ENCODE measurements at places on chromosomes 2 and 18.
A peak's percentile ranks its signal among the peaks of the same experiment; 100 is the strongest.

DNA sequence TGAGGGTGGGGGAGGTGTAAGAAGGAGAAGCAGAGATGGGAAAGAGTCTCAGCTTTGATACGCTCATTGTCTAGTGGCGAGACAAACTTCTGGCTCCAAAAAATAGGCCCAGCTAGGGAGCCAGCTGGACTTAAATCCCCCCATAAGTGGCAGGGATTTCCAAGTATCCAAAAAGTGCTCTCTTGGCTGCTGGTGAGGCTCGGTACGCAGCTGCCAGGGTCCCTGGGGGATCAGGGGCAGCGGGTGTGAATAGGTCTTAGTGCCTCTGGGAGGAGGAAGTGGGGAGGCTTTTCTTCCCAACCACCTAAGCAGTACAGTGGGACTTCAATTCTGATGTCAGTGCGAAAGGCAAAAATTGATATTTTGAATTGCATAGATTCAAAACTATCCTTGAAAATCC, 73.5 kb downstream of the ALK start:
- no peak for DNase-seq

GRCh38 chr2:10042301-10043161, 819 bp upstream of the KLF11 start:
- peak; percentile 78 for DNase-seq

GRCh38 chr2:216109962-216110614, 940 bp downstream of the XRCC5 start:
- DNase-seq: peak; percentile 38

DNA sequence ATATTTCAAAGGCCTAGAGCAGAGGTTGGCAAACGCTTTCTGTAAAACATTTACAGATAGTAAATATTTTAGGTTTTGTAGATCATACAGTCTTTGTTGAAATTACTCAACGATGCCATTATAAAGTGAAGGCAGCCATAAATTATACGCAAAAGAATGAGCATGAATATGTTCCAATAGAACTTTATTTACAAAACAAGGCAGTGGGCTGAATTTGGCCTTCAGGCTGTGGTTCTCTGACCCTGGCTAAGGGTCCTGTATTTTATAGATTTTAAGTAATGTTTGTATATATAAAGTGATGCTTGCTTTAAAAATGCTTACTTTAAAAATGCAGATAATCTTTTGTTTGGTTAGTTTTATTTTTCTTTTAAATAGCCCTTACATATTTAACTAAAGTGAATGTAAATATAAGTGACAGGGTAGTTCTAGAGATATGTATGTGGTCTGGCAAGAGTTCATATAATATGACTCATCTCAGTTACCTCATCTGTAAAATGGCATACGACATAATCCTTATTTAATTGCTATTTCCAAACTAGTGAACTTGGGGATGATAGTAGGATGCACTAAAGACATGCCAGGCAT, 51.7 kb upstream of the ATP5MC3 start:
- DNase-seq: no peak

GRCh38 chr2:74511104-74511989, 2.9 kb upstream of the TLX2 start:
- DNase-seq: no peak

DNA sequence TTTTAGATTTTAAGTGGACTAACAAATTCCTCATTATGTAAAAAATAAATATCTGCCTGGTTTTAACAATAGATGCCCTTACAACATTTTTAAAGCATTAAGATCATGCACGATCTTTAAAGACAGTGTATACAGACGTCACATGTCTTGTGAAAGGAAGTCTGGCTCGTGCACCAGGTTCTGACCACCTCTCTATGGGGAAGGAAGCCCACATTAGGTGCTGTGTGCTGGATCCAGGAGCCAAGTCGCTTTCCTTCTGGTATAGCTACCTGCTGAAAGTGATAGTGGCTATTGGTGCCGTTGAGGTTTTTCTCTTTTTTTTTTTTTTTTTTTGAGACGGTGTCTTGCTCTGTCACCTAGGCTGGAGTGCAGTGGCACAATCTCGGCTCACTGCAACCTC, 116.5 kb downstream of the NCK2 start:
- DNase-seq: no peak

GRCh38 chr2:34534761-34535160, 935.7 kb upstream of the FAM98A start:
- DNase-seq: no peak

DNA sequence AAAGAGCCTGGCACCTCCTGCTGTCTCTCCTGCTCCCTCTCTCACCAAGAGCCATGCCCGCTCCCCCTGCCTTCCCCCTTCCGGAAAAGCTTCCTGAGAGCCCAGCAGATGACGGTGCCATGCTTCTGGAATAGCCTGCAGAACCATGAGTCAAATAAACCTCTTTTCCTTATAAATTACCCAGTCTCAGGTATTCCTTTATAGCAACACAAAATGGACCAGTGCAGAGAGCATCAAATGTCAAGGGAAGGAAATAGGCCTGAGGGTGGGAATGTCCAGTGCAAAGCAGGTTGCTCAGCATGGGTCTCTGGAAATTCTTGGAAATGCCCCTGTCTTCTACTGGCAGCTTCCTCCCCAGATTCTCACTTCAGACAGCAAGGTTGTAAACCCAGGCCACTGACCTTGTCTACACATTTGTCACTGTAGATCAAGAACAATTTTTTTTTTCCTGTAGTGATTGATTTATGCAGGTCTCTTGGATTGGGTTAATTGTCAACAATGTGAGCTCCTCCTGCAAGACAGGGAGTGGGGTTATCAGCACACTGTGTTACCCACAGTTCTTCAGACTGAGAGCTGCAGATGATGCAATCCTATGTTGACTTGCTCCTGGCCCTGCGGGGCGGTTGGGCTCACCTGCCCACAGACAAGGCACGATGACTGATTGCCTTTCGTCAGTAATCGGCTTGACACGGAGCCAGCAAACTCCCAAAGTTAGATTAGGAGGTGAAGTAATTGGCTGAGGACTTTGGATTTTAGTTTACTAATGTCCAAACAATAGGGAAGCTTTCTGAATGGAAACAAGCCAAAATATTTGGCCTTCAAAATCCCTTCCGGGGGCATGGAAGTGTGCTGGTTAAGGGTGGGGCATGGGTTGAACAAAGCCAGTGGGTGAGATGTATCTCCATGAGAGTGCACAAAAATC, 5.4 kb upstream of the BOD1L2 start:
- DNase-seq: no peak

GRCh38 chr2:94758546-94758945, 112.7 kb upstream of the TEKT4 start:
- no peak for DNase-seq

GRCh38 chr2:164952057-164952702, 3.1 kb downstream of the SLC38A11 start:
- DNase-seq: peak; percentile 2

- DNase-seq: no peak
Measured at GRCh38 chr2:26442301-26442700, 35.6 kb downstream of the OTOF start.

DNA sequence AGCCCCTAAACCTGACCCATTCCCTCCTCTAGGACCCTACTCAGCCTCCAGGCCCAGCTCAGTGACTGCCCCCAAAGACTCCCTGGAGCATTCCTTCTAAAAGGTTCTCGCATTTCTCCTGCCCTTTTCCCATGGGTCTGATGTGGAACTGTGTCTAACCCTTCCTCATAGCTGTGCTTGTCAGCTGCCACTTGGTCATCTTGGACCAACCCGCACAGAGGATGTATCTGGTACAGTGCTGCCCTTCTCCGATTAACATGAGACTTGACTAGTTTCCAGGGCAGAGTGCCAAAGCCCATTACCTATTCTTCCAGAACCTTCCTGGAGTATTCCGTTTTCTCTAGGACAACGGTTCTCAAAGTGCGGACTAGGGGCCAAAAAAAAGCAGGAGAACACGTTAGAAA, 518 bp upstream of the NFU1 start:
- peak; percentile 69 for DNase-seq

- peak; percentile 38 for DNase-seq
Measured at GRCh38 chr18:45621061-45621511, 5.8 kb downstream of the SLC14A2 start.

- peak; percentile 9 for DNase-seq
Measured at GRCh38 chr18:8706791-8707555, 1.6 kb downstream of the MTCL1 start.

DNA sequence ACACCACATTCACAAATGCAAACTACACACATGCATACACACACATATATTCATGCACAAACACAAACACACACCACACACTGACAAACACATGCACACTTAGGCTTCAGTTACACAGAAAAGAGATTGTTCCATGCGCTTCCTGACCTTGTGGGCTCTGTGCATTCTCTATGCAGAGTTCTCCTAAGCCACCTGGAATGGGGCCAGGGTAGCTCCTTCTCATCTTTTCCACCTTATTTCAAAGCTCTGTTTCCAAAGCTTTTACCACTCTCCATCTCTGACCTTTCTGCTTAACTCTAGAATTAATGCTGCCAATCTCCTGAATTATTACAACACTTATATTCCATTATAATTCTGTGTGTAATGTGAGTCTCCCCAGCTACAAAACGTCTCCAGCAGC, 522.3 kb upstream of the MYT1L start:
- no peak for DNase-seq

DNA sequence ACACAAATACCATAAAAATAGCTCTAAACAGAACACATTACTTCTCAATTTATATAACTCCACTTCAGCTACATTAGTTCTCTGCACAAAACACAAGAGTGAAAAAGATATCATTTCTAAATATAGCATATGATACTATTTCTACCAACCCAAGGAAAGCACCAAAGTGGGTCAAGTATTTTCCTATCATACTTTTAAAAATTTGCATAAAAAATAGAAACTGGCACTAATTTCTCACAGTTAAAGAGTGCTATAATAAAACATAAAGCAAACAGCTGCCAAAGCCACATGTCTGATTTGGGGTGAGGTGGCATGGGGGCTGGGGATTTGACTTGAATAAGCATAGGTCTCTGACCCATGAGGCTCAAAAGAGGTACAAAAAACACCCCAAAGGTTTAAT, 61.5 kb downstream of the BARD1 start:
- no peak for DNase-seq

GRCh38 chr18:40849886-40850285, 1105.1 kb upstream of the PIK3C3 start:
- DNase-seq: no peak

DNA sequence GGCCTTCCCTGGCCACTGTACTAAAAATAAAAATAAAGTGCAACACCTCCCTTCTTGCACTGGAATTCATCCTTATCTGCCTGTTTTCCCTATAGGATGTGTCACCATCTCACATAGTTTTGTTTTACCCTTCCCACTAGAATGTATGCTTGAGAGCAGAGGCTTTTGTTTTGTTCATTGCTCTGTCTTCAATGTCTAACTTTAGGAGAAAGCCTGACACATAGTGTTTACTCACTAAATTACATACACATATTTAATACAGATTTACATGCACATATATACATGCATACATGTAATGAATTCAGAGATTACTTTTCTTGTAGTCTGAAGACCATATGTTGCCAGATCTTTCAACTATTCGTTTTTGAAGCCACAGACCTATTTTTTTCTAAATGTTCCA, 23.0 kb downstream of the CD302 start:
- DNase-seq: no peak

GRCh38 chr2:83817511-83817910, 641.6 kb downstream of the SUCLG1 start:
- peak; percentile 25 for DNase-seq

DNA sequence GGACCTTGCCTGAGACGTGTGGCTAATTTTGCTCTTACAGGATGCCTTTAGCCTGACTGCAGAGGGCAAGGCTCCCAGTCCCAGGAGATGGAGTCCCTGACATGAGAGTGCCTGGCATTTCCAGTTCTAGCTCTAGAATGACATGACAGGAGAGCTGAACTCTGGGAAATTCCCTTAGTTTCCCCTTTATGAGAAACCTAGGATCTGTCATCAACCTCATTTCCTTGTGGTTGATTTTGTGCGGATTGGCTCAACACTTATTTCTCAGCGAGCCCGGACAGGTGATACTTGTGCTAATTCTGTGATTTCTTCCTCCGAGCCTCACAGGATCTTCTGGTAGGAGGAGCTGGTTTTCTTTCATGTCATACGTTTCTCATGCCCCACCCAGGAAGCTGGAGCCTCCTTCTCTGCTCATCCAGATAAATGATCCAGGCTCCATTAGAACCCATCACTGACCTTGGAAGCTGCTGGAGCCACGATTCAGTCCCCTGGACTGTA, at the start of gene IL36G:
Gene IL36G (plus strand): TSS at position 448 of the 498 bp plus-strand sequence. CDS start 633 bp downstream, outside the sequence.
- no peak for DNase-seq

- DNase-seq: no peak
Measured at GRCh38 chr2:146847846-146848245, 997.0 kb upstream of the ACVR2A start.

DNA sequence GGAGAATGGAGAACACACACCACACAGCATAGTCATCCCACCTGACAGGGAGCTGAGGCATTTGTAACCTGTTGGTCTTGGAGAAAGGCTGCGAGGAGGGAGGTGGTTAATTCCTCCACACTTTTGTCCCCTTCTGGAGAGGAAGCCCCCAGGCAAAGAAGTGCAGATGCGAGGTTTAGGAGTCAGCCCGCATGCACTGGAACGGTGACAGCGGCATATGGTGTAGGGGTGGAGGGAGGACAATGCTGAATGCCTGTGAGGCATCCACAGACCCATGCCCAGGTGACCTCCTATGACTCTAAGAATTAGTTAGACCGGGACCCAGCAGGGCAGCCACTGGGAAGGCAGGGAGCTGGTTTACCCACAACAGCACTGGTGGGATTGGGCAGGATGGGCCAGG, 12.2 kb downstream of the SPATA3 start:
- DNase-seq: no peak

- DNase-seq: no peak
Measured at GRCh38 chr2:159155320-159155719, 131.2 kb downstream of the WDSUB1 start.

DNA sequence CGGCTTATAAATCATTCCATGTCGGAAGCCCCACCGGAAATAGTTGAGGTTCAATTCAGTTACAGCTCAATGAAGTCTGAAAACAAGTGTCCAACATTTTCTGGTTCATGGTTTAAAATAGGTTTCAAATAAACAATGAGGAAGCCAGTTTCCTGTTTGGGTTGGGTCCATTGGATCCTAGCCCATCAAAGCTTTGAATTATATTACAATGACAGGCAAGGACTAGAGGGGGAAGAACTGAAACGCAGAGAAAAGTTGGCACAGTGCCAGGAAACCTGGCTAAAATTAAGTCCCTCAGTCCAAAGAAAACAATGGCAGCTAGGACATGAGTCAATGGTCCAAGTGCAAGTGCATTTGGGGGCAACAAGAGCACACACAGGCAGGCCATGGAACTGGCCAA, 32.0 kb downstream of the SLC14A1 start:
- no peak for DNase-seq

- DNase-seq: no peak
Measured at GRCh38 chr2:128475427-128476211, 157.0 kb upstream of the HS6ST1 start.

DNA sequence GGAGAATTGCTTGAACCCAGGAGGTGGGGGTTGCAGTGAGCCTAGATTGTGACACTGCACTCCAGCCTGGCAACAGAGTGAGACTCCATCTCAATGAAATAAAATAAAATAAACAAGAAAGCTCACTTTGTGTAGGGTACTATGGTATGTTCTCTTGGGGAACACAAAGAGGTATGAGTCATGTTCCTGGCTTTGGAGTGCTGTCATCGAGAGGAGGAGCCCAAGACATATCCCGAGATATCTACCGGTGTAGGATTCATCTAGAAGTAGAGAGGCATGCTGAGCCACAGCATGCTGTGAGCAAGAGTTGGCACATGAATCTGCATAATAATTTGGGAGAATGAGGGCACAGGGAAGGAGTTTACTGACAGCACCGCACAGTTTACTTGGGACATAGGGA, 244.9 kb upstream of the EPHA4 start:
- no peak for DNase-seq

GRCh38 chr2:138689705-138690104, 90.5 kb downstream of the NXPH2 start:
- DNase-seq: peak; percentile 72
